ENCODE measurements at places on chromosomes 6 and 20. TPM values are rescaled to one million over a fixed set of nuclear protein-coding genes. Genes with fewer than 3 reads are reported as not detected.
A peak's percentile ranks its signal among the peaks of the same experiment; 100 is the strongest.

GRCh38 chr6:88179692-88180091 is 13.5 kb upstream of the CNR1 start:
- peak; percentile 40 for DNase-seq

- DNase-seq, result no peak
These were observed 11.5 kb upstream of the DEFB113 start for GRCh38 chr6:49980898-49981297.

GRCh38 chr6:156970595-156971112 is 193.5 kb downstream of the ARID1B start:
- no peak for DNase-seq

Gene NHLRC1
- 1.0 TPM for total RNA-seq

Gene SAMD3
- 0.26 TPM for total RNA-seq

Gene BMP7
- 17.7 TPM for total RNA-seq

Measured in H9 (cell line).